ENCODE measurements at places on chromosomes 6 and 20.

GRCh38 chr6:10080561-10080960 is 334.3 kb downstream of the TFAP2A start:
- DNase-seq: no peak
- H3K36me3 ChIP-seq: no peaks in the 10 kb centered on the region
- H3K27me3 ChIP-seq: no peaks in the 10 kb centered on the region
- H3K4me1 ChIP-seq: no peaks in the 10 kb centered on the region
- H3K27ac ChIP-seq: no peak overlapping the region

GRCh38 chr6:112912416-112913101 is 565.4 kb downstream of the RFPL4B start:
- H3K4me3 ChIP-seq: no peak overlapping the region
- H3K27ac ChIP-seq: no peak overlapping the region
- no peaks in the 10 kb centered on the region for H3K4me1 ChIP-seq

- peaks cover 13% of the 10 kb centered on the region for H3K4me1 ChIP-seq
- no peaks in the 10 kb centered on the region for H3K27me3 ChIP-seq
- no peak overlapping the region for H3K4me3 ChIP-seq
- H3K36me3 ChIP-seq: no peaks in the 10 kb centered on the region
- DNase-seq: no peak
Observed at GRCh38 chr6:452301-453067, 60.9 kb downstream of the IRF4 start.

- H3K27ac ChIP-seq: no peak overlapping the region
- H3K4me3 ChIP-seq: no peak overlapping the region
- H3K36me3 ChIP-seq: no peaks in the 10 kb centered on the region
- H3K27me3 ChIP-seq: no peaks in the 10 kb centered on the region
Observed at GRCh38 chr20:22321191-22321590, 263.2 kb downstream of the FOXA2 start.

DNA sequence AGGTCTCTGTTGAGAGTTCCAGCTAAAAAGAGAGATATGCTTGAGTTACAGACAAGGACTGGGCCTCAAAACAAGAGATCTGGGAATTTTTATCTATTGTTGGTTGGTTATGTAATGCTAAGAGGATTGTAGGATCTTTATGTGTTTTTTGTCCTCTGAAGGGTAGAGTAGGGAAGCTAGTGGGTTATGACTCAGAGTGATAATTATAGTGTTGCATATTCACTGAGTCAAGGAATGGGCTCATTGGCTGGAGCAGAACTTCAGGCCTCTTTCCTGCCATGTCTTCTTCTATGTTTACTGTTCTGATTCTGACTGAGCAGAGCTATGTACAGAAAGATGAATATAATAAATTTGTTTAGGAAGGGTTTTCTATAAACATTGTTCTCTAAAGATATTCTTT is 66.1 kb upstream of the NOX3 start:
- no peaks in the 10 kb centered on the region for H3K27me3 ChIP-seq
- H3K4me3 ChIP-seq: no peak overlapping the region
- no peaks in the 10 kb centered on the region for H3K4me1 ChIP-seq
- DNase-seq: no peak
- no peaks in the 10 kb centered on the region for H3K36me3 ChIP-seq
- H3K27ac ChIP-seq: no peak overlapping the region
